ENCODE measurements at places on chromosomes 2 and 18. TPM values are rescaled to one million over a fixed set of nuclear protein-coding genes. Genes with fewer than 3 reads are reported as not detected.

The CFC1 gene
- not detected for total RNA-seq

DNA sequence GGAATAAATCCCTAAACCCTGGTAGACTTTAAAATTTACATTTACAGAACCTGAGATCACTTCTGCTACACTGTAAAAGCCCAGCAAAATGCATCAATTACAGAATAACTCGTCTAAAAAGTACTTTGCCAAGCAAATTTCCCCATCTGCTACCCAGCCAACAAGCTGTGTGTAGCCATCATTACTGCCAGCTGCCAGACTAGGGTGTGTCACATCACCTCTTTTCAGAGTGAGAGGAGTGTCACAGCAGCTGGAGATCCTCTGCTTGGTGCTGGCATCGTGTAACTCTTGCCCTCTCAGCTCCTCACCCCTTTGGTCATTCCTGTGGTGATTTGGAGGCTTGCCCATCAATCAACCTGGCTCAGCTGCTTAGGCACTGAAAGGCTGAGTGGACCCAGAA, 340.4 kb upstream of the MMADHC start:
- no peak for DNase-seq

DNA sequence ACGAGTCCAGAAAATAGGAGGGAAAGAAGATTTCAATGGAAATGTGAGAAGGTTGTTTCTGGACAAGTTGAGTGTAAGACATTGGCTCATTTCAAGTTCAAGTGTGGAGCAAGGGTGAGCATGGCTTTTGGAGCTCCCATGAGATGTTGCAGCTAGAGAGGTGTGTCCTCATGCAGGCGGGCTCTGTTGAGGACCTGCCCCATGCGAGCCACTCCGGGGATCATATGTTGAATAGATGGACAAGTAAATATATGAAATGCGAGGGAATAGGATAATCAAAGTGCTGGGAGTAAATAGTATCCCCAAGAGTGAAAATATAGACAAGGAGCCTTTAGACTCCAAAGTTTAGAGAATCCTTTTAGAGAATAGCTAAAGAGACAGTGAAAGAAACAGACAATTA, 200.4 kb upstream of the NRP2 start:
- no peak for DNase-seq

- no peak for DNase-seq
These were observed 258.7 kb upstream of the HS6ST1 start for GRCh38 chr2:128577141-128577930.

GRCh38 chr2:41907771-41908207, 140.0 kb upstream of the PKDCC start:
- DNase-seq = peak; percentile 42

DNA sequence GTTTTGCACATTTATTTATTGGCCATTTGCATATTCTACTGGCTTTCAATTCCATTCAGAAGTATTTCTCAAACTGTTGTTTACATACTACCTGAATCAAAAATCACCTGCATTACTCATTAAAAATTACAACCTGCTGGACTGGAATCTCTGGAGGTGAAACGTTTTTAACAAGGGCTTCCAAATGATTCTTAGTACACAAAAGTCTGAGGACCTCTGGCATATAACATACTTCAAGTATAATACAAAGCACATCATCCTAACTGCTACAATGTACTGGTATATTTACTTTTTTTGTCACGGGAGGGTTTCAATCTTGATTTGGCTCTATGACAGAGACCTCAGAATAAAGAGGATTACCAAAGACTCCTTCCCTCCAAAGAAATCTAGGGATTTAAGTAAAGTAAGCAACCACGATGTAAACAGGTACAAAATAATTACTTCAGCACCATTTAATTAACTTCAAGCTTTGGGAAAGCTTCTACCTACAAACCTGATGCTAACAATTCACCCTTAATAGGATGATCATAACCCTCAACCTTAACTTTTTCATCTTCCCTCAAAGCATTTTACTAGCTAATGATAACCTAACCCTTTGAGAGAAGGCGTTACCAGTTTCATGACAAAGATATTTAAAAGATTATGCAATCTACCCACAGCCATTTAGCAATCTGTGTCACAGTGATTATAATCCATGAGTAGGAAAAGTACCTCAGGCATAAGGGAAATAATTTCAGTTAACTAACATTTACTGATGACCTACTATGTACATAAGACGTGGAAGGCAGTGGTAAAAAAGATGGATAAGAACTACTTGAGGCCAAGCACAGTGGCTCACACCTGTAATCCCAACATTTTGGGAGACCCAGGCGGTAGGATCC, 24.7 kb downstream of the ATAD2B start:
- DNase-seq = peak; percentile 57

- DNase-seq = no peak
These were observed 57.3 kb upstream of the SLC66A3 start for GRCh38 chr2:11097854-11098387.

DNA sequence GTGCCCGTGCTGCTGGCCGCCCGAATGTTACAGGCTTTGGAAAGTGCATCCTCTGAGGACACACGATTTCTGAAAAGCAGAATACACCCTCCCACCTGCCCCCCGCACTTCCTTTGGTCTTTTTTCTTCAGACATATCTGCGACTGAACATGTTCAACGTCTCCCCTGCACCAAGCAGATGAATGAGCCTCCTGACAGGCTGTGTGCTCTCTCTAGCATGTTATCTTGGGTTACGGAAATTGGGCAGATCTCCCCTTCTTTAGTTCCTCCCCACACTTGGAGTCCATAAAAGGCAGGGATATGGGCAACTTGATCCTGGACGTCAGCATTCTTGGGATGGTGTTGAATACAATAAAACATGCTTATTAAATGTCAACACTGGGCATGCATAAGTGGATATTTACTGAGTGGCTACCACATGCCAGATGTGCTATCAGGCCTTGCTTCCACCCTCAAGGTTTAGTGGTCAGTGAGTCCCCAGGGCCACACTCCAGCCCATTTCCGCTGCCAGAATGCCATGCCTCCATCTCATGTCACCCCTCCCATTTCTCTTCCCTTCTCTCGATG, 130.4 kb downstream of the TRIM43 start:
- DNase-seq = no peak

The MSTN gene
- 0.26 TPM for total RNA-seq

DNA sequence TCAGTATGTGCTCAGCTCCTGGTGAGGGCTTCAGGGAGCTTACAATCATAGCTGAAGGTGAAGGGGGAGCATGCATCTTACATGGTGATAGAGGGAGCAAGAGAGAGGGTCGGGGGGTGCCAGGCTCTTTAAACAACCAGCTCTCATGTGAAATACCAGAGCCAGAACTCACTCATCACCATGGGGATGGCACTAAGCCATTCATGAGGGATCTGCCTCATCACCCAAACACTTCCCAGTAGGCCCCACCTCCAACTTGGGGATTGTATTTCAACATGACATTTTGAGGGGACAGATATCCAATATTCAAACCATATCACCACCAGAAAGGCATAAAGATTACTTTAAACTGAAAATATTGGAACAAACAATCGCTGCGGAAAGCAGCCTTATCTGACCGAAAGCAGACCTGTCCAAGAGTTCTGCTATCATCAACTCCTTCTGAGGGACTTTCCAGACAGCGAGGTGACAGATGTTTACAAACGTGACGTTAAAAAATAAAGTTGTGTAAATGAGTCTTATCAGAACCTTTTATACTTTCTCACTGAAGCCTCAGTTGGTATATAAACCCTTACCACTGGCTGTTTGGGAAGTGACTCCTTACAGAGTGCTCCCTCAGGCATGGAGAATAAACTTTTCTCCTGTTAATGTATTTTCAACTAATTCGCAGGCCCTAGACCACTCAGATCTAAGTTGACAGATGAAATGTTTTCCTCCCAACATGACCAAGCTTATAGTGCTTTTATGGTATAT, 35.5 kb upstream of the PTH2R start:
- DNase-seq = peak; percentile 2

The CCDC121 gene
- 2.0 TPM for total RNA-seq

- peak; percentile 12 for DNase-seq
These were observed 2.7 kb upstream of the ERFE start for GRCh38 chr2:238155761-238156694.

The CNTNAP5 gene
- not detected for total RNA-seq

DNA sequence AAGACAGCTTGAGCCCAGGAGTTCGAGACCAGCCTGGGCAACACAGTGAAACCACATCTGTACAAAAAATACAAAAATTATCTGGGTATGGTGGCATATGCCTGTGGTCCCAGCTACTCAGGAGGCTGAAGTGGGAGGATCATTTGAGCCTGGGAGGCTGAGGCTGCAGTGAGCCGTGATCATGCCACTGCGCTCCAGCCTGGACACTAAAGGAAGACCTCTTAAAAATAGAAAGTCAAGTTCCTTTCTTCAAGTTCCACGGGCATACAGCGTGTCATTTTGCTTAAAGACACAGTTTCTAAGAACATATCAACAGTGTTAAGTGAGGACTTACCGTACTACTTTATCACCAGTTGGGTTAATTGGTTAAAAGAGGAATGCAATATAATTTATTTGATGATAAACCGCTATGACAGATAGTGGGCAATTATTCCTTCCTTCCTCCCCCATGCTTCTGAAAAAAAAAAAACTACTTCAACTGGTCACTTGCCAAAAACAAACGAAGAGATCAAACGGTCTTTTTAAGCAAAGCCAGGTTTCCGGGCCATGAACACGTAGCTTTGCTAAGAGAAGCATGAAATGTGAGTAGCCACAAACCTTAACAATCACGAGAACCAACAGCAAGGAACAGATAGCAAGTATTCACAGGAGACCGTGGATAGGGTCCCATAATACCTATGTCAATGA, 21.4 kb downstream of the AP1S3 start:
- DNase-seq = no peak

GRCh38 chr18:31424383-31424988, 23.1 kb upstream of the DSG3 start:
- DNase-seq = peak; percentile 24

The SCYGR4 gene
- not detected for total RNA-seq

GRCh38 chr18:4107049-4107467, 348.0 kb downstream of the DLGAP1 start:
- DNase-seq = peak; percentile 15
